ENCODE measurements at places on chromosomes 2 and 18.

- no peak for DNase-seq
Observed at GRCh38 chr18:73981796-73982195, 165.8 kb downstream of the FBXO15 start.

- no peak for DNase-seq
Observed at GRCh38 chr2:128422571-128422970, 103.9 kb upstream of the HS6ST1 start.

DNA sequence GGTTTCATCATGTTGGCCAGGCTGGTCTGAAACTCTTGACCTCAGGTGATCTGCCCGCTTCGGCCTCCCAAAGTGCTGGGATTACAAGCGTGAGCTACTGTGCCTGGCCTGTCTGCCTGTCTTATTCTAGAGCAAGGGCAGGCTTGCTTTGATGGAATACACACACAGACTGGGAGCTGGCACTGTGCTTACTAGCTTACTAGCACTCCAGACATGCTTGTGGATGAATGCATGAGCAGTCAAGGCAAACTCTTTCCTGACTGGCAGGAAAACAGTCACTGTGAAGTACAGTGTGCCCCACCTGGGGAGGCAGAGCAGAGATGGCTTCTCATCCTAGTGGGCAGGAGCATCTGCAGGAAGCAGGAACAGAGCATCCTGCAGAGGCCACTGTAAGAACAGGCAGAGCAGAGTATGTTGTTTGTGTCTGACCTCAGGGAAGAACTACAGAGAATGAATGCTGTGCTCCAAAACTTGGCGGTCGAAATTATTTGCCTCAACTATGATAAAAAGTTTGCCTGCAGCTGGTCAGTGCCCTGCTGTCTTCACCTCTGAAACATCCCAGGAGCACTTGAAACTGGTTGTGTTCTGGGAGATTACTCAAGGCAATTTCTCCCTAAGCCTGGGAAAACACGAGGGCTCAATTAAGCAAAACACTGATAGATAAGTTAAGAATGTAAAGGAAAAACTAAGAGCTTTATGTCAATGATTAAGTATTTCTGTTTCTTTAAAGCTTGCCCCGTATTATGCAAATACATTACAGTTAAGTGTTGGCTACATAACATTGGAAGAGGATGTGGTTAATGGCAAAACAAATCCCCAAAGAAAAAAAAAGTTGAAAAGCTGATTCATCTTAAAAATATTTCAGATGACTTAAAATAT is 102.4 kb downstream of the VAPA start:
- no peak for DNase-seq

DNA sequence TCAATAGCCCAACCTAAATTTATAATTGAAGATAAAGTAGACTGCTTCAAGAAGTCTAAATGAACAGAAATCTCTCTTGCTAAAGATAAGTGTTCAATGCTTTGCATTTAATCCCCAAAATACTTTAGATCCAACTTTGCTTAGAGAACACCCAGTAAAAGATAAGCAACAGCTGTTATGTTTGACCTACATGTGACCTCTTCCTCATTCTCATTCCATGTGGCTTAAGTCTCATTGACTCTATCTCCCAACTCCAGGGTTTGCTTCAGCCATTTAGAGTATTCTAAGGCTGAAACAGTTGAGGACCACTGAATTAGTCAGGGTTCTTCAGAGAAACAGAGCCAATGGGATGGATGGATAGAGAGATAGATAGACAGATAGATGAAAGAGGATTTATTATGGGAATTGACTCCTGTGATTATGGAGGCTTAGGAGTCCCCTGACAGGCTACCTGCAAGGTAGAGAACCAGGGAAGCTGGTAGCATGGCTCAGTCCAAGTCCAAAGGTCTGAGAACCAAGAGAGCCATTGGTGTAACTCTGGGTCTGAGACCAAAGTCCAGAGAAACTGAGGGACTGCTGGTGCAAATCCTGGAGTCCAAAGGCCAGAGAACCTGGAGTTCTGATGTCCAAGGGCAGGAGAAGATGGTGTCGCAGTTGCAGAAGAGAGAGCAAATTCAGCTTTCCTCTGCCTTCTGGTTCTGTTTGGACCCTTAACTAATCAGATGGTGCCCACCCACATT is 32.1 kb downstream of the CRYGD start:
- no peak for DNase-seq

GRCh38 chr18:65936678-65937077 is 185.9 kb downstream of the CDH7 start:
- DNase-seq: no peak

Data from T follicular helper cell (primary cell).